SHP77 treated with DMSO at 0.1 percent for 48 hours (cell line): ENCODE measurements at places on chromosomes 7 and 10.
A peak's percentile ranks its signal among the peaks of the same experiment; 100 is the strongest.

DNA sequence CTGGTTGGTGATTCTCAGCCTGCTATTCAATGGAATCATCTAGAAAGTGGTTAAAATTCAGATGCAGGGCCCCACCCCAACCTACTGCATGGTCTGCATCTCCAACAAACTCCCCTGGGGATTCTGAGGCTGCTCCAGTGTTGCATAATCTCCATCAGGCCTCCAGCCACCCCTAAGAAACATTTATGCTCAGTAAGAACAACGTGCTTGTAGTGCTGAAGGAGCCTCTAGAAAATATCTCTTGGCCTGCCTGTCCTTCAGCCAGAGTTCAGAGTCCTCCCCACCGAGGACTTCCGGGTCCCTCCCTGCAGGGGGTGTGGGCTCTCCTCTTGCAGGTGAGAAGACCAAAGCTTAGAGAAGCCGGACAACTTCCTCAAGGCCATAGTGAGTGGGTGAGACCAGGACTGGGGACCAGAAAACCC lies 159.8 kb downstream of the SH3PXD2A start:
- no peak for DNase-seq

DNA sequence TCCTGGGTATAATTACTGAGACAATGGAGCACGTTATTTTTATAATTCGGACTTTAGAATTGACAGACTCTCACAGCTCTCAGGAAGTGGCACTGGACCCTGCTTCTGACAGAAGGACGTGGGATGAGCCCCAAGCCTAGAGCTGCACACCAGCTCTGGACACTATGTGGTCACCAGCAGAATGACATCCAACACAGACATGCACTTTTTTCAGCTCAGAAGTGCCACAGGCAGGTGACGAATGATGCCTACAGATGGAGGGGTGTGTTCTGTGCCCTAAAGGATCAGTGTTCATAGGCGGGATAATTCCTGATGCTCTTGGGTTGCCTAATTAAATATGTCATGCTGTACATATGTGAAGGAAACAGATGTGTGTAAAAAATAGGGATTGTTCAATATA lies 87.9 kb downstream of the VIPR2 start:
- DNase-seq: no peak

DNA sequence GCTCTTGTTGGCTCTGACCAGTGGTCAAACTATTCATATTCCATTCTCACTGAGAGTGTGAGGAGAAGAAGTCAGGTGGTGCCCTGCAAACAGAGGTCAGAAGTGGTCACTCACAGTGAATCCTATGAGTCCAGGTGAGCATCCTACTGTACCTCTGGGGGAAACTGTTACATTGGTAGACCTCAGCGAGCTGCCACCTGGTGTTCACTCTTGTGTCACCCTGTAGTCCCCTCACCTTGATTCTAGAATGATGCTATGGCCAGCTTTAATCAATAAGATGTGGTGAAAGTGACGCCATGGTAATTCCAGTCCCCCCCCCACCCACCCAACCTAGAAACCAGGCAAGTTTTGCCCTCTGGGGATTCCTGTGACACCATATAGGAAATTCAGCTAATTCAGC lies 1.2 kb upstream of the AMPH start:
- DNase-seq: no peak

DNA sequence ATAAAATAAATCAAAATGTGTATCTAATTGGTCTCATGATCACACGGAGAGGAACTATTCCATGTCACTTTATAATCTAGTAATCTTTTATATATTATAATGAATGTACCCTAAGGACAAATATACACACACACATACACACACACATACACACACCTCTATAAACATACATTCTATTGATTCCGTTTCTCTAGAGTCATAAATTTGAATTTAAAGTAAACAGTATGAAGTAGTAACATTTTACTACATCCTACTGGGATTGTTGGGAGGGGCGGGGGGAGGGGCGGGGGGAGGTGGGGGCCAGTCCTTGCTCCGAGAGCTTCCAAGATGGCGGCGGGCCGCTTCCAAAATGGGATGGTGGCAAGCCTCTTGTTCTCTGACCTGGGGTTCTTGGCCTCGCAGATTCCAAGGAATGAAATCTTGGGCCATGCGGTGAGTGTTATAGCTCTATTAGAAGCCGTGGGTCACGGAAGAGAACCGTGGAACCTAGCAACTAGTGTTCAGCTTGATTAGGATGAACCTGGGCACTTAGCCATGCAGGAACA lies 143.2 kb downstream of the REEP3 start:
- peak; percentile 41 for DNase-seq

GRCh38 chr10:20768843-20769242 lies 128.3 kb downstream of the NEBL start:
- no peak for DNase-seq

DNA sequence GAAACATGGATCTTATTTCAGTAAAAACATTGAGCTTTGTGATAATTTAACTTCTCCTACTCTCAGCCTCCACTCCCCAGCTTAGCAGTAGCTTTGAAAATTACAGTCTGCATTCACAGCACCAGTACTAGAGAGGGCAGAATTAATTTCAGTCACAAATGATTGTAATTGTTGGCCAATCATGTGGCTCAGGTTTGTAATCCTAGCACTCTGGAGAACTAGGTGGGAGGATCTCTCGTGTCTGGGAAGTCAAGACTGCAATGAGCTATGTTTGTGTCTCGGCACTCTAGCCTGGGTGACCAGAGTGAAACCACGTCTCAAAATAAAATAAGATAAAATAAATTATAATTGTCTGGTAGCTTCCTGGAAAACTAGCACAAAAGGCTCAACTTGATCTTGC lies 620.9 kb downstream of the TNS3 start:
- DNase-seq: no peak
